CD4-positive, alpha-beta T cell (primary cell): ENCODE measurements at places on chromosomes 3 and 15. TPM values are rescaled to one million over a fixed set of nuclear protein-coding genes. Genes with fewer than 3 reads are reported as not detected.

KIF15 gene
- 0.11 TPM for total RNA-seq

PLA2G4E gene
- not detected for total RNA-seq

GCNT3 gene
- total RNA-seq: not detected

WDR93 gene
- total RNA-seq: not detected

LYZL4 gene
- total RNA-seq: not detected

UBR1 gene
- 45.9 TPM for total RNA-seq

GOLGA6L7 gene
- total RNA-seq: not detected

GOLGA6B gene
- total RNA-seq: not detected

TUSC2 gene
- 24.7 TPM for total RNA-seq

COLQ gene
- 3.7 TPM for total RNA-seq

EDEM1 gene
- total RNA-seq: 114 TPM

CCK gene
- not detected for total RNA-seq

GPR149 gene
- not detected for total RNA-seq

SCG5 gene
- total RNA-seq: not detected

- H3K27me3 ChIP-seq: no peaks in the 10 kb centered on the region
- H3K27ac ChIP-seq: no peak overlapping the region
- H3K4me3 ChIP-seq: no peak overlapping the region
- peaks cover 63% of the 10 kb centered on the region for H3K36me3 ChIP-seq
Measured at GRCh38 chr3:184145111-184145524, 10.0 kb downstream of the EIF2B5 start.

- H3K27me3 ChIP-seq: no peaks in the 10 kb centered on the region
- H3K4me3 ChIP-seq: no peak overlapping the region
- DNase-seq: no peak
- no peak overlapping the region for H3K27ac ChIP-seq
- peaks cover 51% of the 10 kb centered on the region for H3K36me3 ChIP-seq
Measured at GRCh38 chr15:30978328-30978727, 13.1 kb downstream of the MTMR10 start.

- no peaks in the 10 kb centered on the region for H3K4me1 ChIP-seq
- no peak overlapping the region for H3K4me3 ChIP-seq
- no peaks in the 10 kb centered on the region for H3K36me3 ChIP-seq
- no peak for DNase-seq
- no peak overlapping the region for H3K27ac ChIP-seq
Measured at GRCh38 chr3:107833722-107834416, 257.0 kb downstream of the CD47 start.

- H3K4me1 ChIP-seq: no peaks in the 10 kb centered on the region
- peaks cover 15% of the 10 kb centered on the region for H3K36me3 ChIP-seq
- no peak for DNase-seq
- no peak overlapping the region for H3K4me3 ChIP-seq
- no peak overlapping the region for H3K27ac ChIP-seq
- no peaks in the 10 kb centered on the region for H3K27me3 ChIP-seq
Measured at GRCh38 chr15:25706176-25706955, 156.8 kb downstream of the ATP10A start.

DNA sequence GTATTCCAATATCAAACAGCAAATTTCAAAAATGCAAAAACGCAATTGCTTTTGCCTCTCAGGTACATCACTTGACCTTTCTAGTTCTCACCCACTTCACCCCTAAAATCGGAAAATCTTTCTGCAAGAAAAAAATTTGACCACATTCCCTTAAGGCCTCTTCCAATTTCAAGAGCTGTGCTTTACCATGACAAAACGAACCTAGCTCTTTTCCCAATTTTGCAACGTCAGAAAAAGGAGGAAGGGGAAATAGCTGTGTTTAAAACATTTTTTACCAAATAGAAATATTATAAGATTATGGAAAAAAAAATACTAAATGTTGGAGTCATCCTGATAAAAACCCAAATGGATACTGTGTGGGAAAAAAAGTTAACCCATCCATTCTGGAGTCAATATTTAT, 1.1 kb upstream of the NR2C2 start:
- H3K27me3 ChIP-seq: no peaks in the 10 kb centered on the region
- H3K36me3 ChIP-seq: peaks cover 31% of the 10 kb centered on the region
- no peak for DNase-seq
- peaks cover 19% of the 10 kb centered on the region for H3K4me1 ChIP-seq
- peak overlapping the region; percentile 97 for H3K27ac ChIP-seq

DNA sequence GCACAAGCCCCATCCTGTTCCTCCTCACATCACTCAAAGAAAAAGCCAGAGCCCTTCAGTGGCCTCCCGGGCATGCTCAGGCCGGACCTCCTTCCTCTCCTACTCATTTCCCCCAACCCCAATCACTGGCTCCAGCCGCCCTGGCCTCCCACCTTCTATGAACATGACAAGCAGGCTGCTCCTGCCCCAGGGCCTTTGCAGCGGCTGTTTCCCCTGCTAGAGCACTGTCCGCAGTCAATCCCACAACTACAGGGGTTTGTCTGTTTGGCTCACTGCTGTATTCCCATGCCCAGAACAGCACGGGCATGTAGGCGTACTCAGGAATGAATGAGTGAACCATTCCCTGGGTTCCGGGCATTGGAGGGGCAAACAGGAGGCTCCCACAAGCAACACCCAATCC, 139.8 kb upstream of the PRR20G start:
- peaks cover 16% of the 10 kb centered on the region for H3K27me3 ChIP-seq
- no peak overlapping the region for H3K4me3 ChIP-seq
- H3K4me1 ChIP-seq: no peaks in the 10 kb centered on the region
- H3K27ac ChIP-seq: no peak overlapping the region

GRCh38 chr15:44647036-44647435, 16.4 kb downstream of the SPG11 start:
- H3K27me3 ChIP-seq: no peaks in the 10 kb centered on the region
- H3K27ac ChIP-seq: no peak overlapping the region
- no peak for DNase-seq
- peaks cover 3% of the 10 kb centered on the region for H3K4me1 ChIP-seq

- no peaks in the 10 kb centered on the region for H3K36me3 ChIP-seq
- H3K27ac ChIP-seq: peak within 1 kb of the TSS; percentile 74
- peak within 1 kb of the TSS; percentile 88 for H3K4me3 ChIP-seq
- no peaks in the 10 kb centered on the region for H3K27me3 ChIP-seq
- H3K4me1 ChIP-seq: peaks cover 18% of the 10 kb centered on the region
Measured at GRCh38 chr15:65530318-65531111, at the start of gene HACD3. Gene HACD3, plus strand, starts transcription at chr15:65530463. Its CDS starts 169 bp downstream, at chr15:65530632.

- no peak for DNase-seq
- no peaks in the 10 kb centered on the region for H3K27me3 ChIP-seq
- H3K4me3 ChIP-seq: no peak overlapping the region
- no peaks in the 10 kb centered on the region for H3K36me3 ChIP-seq
Measured at GRCh38 chr3:65971293-65972252, 67.1 kb downstream of the MAGI1 start.

DNA sequence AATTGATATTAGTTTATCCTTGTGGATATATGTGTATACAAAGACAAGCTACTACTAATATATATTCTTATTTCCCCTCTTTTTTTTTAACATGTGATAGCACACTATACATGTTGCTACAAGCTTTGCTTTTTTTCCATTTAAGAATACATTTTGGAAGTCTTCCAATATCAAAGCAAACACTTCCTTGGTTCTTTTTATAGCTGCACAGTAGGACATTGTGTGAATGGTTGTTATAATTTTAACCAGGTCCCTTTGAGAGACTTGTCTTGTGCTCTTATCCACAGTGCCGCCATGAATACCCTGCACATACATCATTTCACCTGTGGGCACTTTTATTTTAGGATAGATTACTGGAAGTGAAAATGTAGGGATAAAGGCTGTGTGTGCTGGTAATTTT, 88.7 kb downstream of the CACNA2D3 start:
- H3K27me3 ChIP-seq: no peaks in the 10 kb centered on the region
- H3K36me3 ChIP-seq: no peaks in the 10 kb centered on the region
- no peaks in the 10 kb centered on the region for H3K4me1 ChIP-seq
- DNase-seq: no peak
- no peak overlapping the region for H3K4me3 ChIP-seq

GRCh38 chr15:75361989-75362641, 6.3 kb downstream of the MAN2C1 start:
- DNase-seq: no peak
- no peak overlapping the region for H3K4me3 ChIP-seq
- peaks cover 6% of the 10 kb centered on the region for H3K4me1 ChIP-seq

DNA sequence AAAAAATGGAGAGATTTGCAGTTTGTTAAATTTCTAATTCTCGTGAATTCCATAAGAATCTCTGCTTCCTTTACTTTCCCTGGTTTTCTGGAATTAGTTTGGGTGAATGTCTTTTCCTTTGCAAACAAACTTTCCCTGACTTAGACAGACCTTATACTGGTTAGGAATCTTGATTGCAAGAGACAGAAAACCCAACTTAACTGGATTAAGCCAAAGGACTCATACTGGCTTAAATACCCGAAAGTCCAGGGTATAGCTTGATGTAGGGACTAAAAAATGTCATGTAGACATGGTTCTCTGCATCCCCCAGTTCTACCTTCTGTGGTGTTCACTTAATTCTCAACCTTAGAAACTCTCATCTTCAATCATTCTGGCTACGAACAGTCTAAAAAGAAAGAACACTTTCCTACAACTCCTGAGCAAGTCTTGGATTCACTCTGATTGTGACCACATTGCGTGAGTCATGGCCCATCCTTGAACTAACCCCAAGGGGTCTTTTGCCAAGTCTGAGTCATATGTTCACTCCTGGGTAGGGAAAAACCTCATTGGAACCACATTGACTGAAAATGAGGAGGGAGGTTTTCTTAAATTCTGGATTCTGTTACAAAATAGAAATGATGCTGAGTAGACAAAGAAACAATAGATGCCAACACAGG, 136.0 kb upstream of the DAZL start:
- H3K27me3 ChIP-seq: no peaks in the 10 kb centered on the region
- no peaks in the 10 kb centered on the region for H3K4me1 ChIP-seq
- no peak for DNase-seq

- no peaks in the 10 kb centered on the region for H3K36me3 ChIP-seq
- H3K27me3 ChIP-seq: no peaks in the 10 kb centered on the region
- no peak overlapping the region for H3K27ac ChIP-seq
Measured at GRCh38 chr3:96831175-96831574, 16.8 kb downstream of the EPHA6 start.

- no peaks in the 10 kb centered on the region for H3K4me1 ChIP-seq
- no peaks in the 10 kb centered on the region for H3K36me3 ChIP-seq
- no peak overlapping the region for H3K4me3 ChIP-seq
- DNase-seq: no peak
- H3K27ac ChIP-seq: no peak overlapping the region
Measured at GRCh38 chr3:57030721-57031120, 29.7 kb upstream of the SPATA12 start.

- no peaks in the 10 kb centered on the region for H3K4me1 ChIP-seq
- H3K4me3 ChIP-seq: no peak overlapping the region
- H3K27me3 ChIP-seq: no peaks in the 10 kb centered on the region
- no peaks in the 10 kb centered on the region for H3K36me3 ChIP-seq
Measured at GRCh38 chr3:42680806-42681205, 4.5 kb upstream of the KLHL40 start.

DNA sequence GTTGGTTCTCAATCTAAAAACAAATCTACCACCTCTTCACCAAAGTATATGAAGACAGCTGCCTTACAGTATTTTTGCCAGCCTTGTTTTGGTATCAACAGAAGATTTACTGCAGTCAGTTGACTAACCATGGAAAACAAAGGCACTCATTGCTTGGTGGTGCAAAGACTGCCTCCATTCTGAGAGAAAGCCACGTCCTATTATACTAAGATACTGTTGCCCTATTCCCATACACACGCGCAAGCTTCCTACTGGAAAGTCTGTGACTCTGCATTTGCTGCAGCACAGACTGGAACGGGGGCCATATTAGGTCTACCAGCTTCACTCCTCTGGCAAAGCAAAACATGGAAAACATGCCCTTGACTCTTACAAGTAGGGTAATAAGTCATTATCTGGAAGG, 18.0 kb downstream of the MTMR10 start:
- no peak for DNase-seq
- no peak overlapping the region for H3K4me3 ChIP-seq
- peaks cover 56% of the 10 kb centered on the region for H3K36me3 ChIP-seq
- no peak overlapping the region for H3K27ac ChIP-seq

DNA sequence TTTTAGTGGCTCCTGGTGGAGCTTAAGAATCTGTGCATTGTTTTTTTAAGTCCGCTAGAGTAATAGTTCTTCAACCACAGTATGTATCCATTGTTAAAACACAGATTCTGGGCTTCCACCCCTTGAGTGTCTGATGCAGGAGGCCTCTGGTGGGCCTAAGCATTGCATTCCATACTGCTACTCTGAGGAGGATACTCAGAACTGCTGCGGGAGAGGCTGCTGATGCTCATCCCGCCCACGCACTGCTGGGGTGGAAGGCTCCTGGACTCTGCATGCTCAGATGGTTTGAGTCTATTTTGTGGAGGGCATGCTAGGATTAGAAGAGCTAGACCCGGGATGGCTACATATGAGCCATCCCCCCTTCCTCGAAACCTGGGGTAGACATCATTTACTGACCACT, 74.4 kb downstream of the THSD4 start:
- no peak for DNase-seq
- no peak overlapping the region for H3K4me3 ChIP-seq
- no peak overlapping the region for H3K27ac ChIP-seq
- H3K4me1 ChIP-seq: no peaks in the 10 kb centered on the region

DNA sequence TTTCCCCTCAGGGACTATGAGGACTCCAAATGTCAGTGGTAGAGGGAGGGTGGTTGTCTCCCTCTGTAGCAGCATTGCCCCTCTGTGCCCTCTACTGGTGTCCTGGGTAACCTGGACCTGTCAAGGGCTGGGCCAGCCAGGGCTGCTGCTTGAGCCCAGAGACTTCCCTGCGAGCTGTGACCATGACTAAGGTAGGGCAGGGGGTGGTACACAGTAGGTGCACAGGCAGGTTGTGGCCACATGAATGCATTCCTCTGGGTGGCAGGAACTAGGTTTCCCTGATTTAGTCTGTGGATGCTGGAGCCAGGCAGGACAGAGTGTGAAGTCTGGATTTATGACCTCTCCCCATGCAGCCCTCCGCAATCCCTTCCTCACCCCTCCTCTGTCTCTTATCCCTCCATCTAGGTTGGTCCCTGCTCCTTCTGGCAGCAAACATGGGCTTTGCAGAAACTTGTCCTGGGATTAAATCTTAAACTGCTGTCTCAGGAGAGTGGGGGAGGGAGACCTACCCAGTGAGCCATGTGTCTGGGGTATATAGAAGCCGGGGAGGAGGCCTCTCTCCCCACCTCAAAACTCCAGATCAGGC, 8.7 kb upstream of the SEMA3F start:
- H3K27ac ChIP-seq: no peak overlapping the region
- no peaks in the 10 kb centered on the region for H3K4me1 ChIP-seq
- no peak for DNase-seq
- no peak overlapping the region for H3K4me3 ChIP-seq
- H3K27me3 ChIP-seq: no peaks in the 10 kb centered on the region
- no peaks in the 10 kb centered on the region for H3K36me3 ChIP-seq

GRCh38 chr15:70342554-70343548, 245.1 kb upstream of the TLE3 start:
- no peak overlapping the region for H3K4me3 ChIP-seq
- no peak overlapping the region for H3K27ac ChIP-seq
- H3K4me1 ChIP-seq: no peaks in the 10 kb centered on the region
- H3K27me3 ChIP-seq: no peaks in the 10 kb centered on the region

DNA sequence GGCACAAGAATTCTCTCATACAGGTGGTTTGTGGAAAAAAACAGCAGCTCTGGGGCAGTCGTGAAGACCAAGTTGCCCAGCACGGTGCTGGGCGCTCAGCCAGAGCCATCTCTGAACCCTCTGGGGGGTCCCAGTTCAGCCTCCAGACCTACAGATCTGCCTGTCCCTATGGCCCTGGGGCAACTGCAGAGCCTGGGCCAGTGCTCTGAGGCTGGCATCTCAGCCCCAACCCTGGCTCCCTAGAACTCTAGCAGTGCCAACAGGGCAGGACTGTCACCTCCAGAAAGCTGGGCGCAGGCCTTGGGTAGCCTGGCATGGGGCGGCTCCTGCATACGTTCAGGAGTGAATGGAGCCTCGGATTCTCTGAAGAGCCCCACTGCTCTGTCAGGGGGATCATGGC, 44.7 kb downstream of the DNAJB8 start:
- peaks cover 9% of the 10 kb centered on the region for H3K4me1 ChIP-seq
- no peaks in the 10 kb centered on the region for H3K27me3 ChIP-seq
- H3K36me3 ChIP-seq: no peaks in the 10 kb centered on the region
- no peak for DNase-seq
- no peak overlapping the region for H3K27ac ChIP-seq
